ENCODE measurements at places on chromosomes 5 and 9. TPM values are rescaled to one million over a fixed set of nuclear protein-coding genes. Genes with fewer than 3 reads are reported as not detected.

Gene PCDHGC4
- 2.0 TPM for total RNA-seq

Gene KIF4B
- not detected for total RNA-seq

Gene TSSK1B
- not detected for total RNA-seq

Gene FBP2
- not detected for total RNA-seq

Gene ADAMTSL1
- total RNA-seq = 21.2 TPM

Gene GFRA3
- not detected for total RNA-seq

Gene ADGRD2
- not detected for total RNA-seq

Gene TIMD4
- not detected for total RNA-seq

Gene MTX3
- total RNA-seq = 32.0 TPM

Gene C1QTNF3
- 3.0 TPM for total RNA-seq

Gene SOHLH1
- not detected for total RNA-seq

Gene PPP2R2B
- total RNA-seq = not detected

Gene KIF12
- total RNA-seq = not detected

Gene CDC25C
- 0.16 TPM for total RNA-seq

Gene PDE8B
- total RNA-seq = not detected

Gene HRCT1
- 0.37 TPM for total RNA-seq

Gene INSL6
- total RNA-seq = not detected

Gene BAG1
- total RNA-seq = 74.6 TPM

Gene ISL1
- 0.10 TPM for total RNA-seq

Gene PCDHGA7
- total RNA-seq = 2.3 TPM

Gene FAXDC2
- 17.8 TPM for total RNA-seq

Gene TLX3
- not detected for total RNA-seq

Gene BTNL3
- 0.21 TPM for total RNA-seq

Gene MYOT
- total RNA-seq = 23.8 TPM

Gene BRINP1
- 0.47 TPM for total RNA-seq

Gene CKMT2
- total RNA-seq = 1.7 TPM

Gene CD14
- 0.64 TPM for total RNA-seq

Gene PCDHA11
- total RNA-seq = 0.13 TPM

Gene MVB12B
- 4.9 TPM for total RNA-seq

Gene GAPVD1
- total RNA-seq = 40.2 TPM

Gene SLC36A1
- 15.0 TPM for total RNA-seq

Gene COL5A1
- 129 TPM for total RNA-seq

Gene DPH7
- 30.6 TPM for total RNA-seq

Gene CFAP90
- not detected for total RNA-seq

Gene BAAT
- 0.37 TPM for total RNA-seq

Gene GTF2H2
- total RNA-seq = 28.9 TPM

Gene C9orf50
- not detected for total RNA-seq
